ENCODE measurements at places on chromosomes 2 and 18.

DNA sequence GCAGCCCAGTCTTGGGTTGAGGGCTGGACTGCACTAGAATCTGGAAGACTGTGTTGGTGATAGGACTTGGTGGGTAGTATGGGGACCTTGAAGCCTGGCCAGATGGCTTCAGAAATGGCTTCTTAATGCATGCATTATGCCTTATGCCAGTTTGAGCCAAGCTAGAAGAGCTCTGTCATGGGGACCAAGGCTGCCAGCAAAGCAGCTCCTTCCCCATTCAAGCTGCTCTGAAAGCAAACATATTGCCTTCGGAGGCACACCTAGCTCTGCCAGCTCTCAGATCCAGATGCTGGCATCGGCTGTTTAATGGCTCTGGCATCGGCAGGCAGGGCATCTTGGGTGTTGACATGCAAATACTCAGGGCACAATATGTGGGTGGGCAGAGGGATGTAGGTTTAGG, 59.0 kb upstream of the IGFBP5 start:
- DNase-seq: no peak

DNA sequence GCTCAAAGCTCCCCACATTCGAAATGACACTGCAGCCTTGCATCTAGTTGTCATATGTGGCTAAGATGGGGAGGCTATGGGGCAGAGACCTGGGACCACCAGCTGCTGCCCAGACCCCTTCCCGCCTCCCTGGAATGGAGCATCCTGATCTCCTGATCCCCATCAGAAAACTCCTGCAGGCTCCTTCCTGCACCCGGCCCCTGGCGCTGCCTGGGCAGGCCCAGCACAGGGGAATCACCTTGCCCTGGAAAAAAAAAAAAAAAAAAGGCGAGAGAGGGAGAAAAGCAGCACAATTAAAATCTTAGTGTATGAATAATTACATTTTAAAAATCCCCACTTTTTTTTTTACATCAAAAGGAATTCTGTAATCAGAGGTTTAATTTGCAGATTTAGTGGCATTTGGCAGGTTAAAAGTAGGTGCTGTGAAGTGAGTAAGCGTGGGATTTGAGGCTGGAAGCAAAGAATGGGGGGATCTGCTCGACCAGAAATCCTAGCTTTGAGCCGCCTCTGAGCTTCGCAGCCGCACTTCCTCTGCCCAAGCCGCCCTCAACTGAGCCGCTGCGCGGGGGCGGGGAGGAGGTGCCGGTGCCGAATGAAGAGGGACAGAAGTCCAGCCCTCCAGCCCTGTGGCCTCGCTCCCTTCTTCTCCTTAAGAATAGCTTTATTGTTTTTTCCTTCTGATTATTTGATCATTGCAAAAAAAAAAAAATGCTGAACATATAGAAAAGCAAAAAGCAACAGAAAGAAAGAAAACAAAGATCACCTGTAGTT, 30.0 kb downstream of the THNSL2 start:
- no peak for DNase-seq

DNA sequence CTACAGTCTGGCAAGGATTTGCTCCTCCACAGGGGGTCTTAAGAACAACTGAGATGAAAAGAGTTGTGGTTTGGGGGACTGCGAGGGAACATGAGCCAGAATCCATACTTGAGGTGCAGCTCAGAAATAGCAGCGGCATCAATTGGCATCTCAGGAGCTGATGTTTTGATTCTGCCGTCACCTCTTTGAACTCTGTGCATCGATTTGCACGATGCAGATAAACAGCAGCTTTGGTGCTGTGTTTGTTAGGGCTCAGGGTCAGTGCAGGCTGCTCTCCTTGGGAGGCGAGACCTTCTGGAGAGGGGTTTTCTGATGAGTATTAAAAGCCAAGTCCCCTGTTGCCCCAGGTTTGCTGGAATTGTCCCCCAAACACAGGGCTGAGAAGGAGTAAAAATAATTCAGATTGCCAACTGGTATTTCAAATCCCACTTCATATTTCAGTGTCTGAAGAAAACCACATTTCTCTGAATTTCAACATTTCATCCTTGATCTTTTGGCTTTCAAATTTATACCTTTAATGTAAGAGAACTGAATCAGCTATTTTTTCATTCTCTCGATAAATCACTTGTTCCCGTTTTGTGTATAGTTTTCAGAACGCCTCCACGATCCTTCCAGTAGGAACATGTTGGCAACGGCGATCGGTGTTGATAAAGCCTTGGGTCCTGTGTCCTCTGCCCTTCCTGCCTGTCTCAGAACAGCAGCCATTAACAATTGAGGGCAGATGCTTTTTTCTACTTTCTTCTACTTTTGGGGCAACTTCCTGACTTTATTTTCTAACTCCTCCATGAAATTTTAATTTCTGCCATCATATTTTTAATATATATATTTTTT, 65.0 kb downstream of the RAB31 start:
- DNase-seq: no peak

DNA sequence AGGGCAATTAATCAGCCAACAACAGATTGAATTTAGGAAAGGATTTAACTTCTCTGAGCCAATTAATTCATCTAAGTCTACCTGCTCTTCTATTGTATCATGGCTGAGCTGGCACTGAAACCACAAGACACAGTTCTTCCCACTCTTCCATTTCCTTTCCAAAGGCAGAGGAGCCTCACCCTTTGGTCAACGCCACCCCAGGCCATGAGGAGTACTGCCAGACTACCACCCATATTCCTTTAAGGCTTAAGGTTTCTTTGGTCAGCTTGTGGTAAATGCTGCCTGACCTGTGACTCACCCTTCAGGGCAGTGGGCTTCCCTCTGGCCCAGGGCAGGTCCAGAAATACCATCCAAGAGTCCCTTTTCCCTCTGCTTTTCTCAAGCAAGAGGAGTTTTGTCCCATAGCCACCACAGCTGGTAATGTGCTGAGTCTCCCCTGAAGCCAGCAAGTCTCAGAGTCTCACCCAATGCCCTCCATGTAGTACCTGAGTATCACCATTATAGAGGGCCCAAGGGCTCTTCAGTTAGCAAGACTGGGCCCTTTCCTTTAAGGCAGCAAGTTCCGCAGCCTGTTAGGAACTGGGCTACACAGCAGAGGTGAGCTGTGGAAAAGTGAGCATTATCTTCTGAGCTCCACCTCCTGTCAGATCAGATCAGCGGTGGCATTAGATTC, 900.5 kb upstream of the CRIM1 start:
- DNase-seq: peak; percentile 43

- no peak for DNase-seq
Measured at GRCh38 chr2:145383961-145384360, 864.0 kb upstream of the ZEB2 start.

- no peak for DNase-seq
Measured at GRCh38 chr2:11977766-11978524, 231.5 kb downstream of the LPIN1 start.

GRCh38 chr2:65350651-65351056, 81.7 kb downstream of the SPRED2 start:
- DNase-seq: no peak

Measured in PC-3 (cell line).